ENCODE measurements at places on chromosomes 1 and 21.

- no peak for DNase-seq
Observed at GRCh38 chr1:96346719-96347118, 374.9 kb upstream of the PTBP2 start.

GRCh38 chr1:29254346-29254745 lies 18.0 kb downstream of the PTPRU start:
- no peak for DNase-seq

GRCh38 chr1:11350265-11350664 lies 77.3 kb downstream of the UBIAD1 start:
- no peak for DNase-seq

DNA sequence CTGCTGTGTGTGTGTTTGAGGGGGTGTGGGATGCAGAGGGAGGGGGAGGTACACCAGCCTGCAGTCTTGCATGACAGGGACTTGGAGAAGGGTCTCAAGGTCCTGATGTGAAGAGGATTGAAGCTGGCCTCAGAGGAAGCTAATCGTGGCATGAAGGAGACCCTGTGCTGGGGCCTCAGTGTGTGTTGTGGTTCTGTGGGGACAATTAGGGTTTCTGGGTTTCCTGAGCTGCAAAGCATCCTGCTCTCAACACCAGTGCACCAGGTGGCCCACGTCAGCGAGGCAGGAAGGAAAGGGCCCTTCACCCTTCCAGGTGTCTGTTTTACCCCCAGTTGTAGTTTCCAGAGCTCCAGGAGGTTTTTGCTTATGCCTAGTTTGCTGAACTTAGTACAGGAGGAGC lies 52.8 kb downstream of the TENT5C start:
- no peak for DNase-seq

GRCh38 chr21:42569732-42570301 lies 56.2 kb downstream of the SLC37A1 start:
- no peak for DNase-seq

DNA sequence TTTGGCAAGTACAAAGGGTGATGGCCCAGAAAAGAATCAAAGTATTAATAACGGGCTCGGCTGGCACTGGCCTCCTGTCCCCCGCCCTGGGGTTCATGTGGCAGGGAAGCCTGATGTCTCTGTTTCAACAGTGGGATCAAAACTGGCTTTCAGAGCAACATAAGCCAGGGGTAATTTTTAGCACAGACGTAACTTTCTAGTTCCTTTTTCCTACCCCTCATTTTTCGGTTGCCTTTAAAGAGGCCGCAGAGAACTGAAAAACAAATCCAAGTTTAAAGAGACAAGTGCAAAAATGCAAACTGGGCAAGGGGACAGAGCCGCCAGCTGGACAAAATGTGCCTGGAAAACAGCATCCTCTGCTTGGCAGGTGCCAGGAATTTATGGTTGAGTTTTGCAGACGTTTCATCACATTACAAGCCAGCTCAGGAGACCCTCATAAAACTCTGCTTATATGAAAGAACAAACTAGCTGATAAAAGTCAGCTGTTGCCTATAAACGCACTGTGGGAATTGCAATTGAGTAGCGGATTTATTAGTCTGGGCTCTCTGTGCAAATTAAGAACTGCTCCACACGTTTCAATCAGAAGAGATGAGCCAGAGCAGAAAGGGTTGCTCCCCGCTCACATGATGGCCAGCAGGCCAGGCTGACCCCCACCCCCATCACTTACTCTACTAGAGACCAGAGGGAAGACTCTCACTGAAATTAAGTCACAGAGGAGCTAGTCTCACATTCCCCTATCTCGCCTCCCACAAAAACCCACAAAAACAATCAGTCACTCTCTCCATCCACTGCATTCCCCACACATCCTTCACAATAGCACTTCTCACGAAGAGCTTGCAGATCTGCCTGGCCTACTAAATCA lies 15.8 kb upstream of the CDCA8 start:
- DNase-seq = peak; percentile 68

Data from right renal pelvis (tissue), 4 donors.